ENCODE measurements at places on chromosomes 2 and 18.

DNA sequence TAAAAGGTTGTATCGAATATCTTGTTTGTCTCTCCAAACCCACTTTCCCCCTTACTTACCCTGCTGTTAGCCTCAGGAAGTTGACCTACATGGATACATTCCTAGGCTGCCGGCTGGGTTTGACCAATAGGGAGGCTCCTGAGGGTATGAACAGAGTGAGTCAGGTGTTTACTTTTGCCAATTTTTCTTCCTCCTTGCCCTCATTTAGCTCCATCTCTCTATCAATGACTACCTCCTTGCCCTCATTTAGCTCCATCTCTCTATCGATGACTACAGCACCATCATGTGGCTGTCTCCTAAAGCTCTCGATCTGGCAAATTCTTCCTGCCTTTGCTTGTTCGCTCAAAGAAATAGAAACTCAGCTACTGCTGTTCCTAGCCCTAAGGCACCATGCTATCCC is 571.9 kb upstream of the CRIM1 start:
- peak; percentile 7 for DNase-seq

DNA sequence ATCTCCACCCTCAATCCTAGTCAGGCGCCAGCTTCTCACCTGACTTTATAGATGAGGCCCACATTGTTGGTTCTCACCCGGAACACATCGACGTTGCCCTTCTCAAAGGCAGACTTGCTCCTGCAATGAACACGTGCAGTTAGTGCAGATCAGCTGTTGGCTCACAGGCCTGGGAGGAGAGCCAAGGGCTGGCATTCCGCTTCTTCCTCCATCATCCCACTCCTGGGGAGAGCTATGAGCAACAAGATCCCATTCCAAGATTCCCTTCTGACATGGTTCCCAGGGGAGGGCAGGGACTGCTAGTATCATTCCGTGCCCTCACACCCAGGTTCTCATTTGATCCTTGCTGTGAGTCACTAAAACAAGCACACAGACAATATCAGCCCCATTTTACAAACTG is 15.1 kb downstream of the LOXHD1 start:
- DNase-seq, result no peak

DNA sequence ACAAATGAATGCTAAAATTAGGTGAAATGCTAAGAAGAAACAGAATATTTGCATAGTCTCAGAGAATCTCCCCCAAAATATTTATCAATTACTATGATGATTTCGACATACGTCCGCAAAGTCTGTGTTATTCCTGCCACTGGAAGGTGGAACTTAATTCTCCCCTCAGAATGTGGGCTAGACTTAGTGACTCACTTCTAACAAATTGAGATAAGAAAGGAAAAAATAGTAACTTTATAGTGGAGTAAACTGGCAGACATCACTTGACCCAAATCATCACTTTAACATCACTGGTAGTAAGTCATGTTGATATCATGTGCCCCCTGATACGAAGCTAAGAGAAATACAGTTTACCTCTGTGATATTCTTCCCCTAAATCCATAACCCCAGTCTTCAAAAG is 23.5 kb downstream of the HADHB start:
- DNase-seq, result no peak

DNA sequence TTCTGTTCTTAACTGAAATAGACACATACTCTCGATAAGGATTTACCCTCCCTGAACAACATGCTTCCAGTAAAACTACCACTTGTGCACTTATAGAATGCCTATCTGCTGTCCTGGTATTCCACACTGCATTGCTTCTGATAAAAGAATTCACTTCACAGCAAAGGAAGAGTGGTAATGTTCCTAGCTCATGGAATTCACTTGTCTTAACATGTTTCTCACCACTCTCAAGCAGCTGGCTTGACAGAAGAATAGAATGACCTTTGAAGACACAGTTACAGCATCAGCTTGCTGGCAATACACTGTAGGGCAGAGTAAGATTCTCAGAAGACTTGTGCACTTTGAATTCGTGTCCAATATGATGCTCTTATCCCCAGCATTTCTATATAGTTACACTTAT is 524.1 kb upstream of the CNTNAP5 start:
- DNase-seq, result no peak

- DNase-seq, result no peak
Observed at GRCh38 chr2:136212426-136213378, 94.8 kb upstream of the CXCR4 start.

DNA sequence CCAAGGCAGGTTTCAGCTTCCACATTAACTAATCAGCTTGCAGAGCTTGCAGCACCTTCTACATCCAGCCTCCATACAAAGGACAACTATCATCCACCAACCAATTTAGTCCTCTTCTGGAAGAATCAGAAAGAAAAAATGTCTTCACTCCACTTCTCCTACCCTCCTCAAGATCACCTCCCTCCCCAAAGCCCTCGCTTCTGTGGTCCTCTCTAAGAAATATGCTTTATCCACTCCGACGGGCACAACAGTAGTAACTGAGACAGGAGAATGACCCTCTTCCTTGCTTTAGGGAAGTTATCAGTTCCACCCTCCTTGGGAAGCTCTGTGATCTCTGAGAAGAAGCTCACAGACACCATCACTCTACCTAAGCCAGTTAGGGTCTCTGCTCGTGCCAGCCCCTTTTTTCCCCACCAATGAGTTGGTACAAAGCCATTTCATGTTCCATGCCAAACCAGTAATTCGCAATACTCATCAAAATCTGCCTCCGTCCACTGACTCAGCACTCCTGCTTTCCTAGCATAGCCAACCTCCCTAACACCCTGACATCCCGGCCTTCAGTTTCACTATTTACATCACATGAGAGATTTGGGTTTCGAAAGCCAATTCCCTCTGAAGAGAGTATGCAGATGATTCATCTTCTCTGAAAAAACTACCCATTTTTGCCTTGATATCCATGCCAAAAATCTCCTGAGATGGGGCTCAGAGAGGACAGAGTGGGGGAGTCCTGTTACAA is 114.1 kb upstream of the PKDCC start:
- DNase-seq, result peak; percentile 40

DNA sequence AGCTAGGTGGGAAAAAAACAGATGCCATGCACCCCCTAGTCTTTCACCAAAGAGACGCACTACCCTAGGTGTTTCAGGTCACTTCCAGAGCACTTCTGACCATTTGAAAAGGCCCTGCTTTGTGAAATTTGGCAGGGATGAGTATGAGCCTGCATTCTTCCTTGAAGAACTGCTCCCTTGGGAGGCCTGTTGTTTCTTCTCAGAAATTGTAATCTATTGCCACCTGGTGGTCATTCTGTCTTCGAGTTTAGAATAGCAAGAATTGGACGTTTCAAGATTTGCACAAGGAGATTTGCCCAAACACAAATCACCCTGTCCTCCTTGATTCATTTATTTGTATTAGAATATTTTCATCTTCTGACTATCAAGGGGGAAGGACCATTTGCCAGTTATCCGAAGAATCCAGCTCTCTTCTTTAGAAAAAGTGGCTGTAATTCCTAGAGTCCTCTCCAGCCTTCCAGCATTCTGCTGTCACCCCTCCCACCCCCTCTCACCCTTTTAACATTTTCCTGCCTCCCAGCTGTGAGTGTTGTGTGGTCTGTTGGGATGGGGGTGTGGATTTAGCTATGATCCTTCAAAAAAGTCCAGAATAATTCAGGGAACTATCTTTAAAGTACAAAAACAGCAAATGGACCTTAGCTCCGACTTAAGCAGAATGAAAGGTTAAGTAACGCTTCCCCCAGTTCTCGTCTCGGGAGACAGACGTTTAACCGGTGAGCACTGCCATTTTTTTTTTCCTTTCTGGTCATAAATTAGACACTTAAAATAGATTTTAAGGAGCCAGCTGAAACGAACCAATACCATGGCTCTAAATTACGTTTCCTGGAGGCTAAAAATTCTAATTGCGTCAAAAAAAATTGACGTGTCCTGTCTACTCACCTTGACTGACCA is 3.7 kb upstream of the GAD1 start:
- peak; percentile 41 for DNase-seq

GRCh38 chr2:44479127-44479887 is 117.6 kb downstream of the CAMKMT start:
- DNase-seq, result peak; percentile 66

DNA sequence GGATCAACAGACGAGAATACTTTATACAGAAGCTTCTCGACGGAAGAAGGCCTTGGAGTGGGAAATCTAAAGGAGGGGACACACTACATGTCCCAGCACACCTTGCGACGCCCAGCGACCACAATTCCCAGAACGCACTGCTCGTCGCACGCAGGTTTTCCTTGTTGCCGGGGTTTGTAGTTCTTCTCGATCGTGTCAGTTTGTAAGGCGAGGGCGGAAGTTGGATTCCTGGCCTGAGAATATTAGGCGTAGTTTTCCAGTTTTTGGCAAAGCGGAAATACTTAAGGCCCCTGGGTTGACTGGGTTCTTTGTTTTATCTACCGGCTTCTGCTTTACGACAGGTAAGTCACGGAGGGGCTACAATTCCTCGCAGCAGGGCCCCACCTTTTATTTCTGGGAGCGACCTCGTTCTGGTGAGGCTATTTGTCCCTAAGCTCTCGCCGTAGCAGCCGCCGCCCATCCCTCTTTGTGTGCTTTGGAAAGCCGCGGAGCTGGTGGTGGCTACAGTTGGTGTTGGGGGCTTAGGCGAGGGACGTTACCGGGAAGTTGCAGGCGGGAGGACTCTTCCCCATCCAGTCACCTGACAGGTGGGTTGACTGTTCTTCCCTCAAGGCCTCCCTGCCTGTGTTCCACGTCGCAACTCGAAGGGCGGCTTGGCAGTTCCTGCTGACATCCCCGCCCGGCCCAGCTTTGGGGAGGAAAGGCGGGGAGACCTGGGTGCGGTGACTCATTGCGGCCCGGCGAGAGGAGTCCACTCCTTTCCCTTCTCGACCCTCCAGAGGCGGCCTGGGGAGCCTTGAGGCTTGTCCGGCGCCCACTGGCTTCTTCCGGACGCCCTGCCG is at the start of gene DYNC1I2:
Gene DYNC1I2, plus strand, starts transcription at position 183 of the 842 bp plus-strand sequence. CDS start 2,687 bp downstream, outside the sequence.
- DNase-seq, result peak; percentile 74

DNA sequence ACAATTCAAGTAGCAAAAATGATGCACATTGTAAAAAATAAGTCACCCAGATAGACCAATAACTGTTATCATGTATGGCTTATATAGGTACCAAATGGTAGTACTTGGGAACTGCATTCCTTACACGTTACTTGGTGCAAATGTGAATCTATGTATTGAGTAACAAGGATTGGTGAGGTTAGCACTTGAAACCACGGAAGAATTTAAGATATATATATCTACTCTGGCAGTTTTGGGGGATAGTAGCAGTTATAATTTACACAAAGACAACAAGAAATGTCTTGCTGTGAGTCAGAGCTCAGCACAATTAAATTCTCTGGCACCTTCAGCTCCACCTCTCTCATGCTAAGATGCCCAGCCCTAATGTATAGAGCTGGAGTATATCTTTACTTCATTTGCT is 359.4 kb upstream of the RAB12 start:
- DNase-seq, result no peak

GRCh38 chr18:48297139-48297538 is 112.0 kb downstream of the ZBTB7C start:
- no peak for DNase-seq

- no peak for DNase-seq
Observed at GRCh38 chr18:75317703-75318102, 107.1 kb downstream of the TSHZ1 start.

DNA sequence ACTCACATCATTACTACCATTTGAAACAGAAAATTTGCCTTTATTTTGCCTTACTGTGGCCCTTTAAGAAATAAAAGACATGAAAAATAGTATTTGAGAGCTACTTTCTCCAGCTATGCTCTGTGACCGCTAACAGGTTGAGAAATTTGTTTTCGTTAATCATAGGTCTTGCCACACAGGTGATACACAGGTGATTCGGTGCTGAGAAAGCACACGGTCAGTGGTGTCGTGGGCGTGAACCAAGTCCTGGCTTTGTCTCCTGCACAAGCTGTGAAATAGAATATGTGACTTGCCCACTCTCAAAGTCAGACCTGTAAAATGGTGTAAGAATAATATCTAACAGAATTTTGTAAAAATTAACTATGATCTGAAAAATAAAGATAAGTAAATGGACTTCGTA is 155.3 kb upstream of the SLC39A10 start:
- no peak for DNase-seq

DNA sequence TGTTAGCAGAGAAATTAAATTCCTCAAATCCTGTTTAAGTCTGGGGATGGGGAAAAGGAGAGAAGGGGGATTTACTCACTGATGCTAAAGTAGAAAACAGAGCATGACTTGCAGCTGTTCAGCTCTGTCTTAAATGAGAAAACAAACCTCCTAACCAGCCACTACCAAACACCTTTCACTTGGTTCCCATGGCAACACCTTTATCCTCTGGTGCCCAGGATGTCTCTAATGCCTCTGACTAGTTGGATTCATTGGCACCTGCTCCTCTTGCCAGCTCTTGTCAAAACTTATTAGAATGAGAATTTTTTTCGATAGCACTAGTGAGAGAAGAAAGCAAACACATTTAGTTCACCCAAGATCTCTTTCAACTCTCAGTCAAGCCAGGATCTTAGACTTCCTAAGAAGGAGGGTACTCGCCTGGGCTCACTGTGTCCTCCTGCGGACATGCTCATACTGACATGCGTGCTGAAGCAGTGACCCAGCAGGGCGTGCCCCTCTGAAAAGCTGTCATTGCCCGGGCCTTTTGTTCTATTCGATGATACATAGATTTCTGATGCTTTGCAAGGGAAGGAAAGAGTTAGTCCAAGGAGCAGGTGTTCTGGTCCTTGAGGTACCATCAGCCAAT is 656.0 kb upstream of the CELF4 start:
- DNase-seq, result no peak

- no peak for DNase-seq
Observed at GRCh38 chr2:19158896-19159295, 199.5 kb downstream of the OSR1 start.

DNA sequence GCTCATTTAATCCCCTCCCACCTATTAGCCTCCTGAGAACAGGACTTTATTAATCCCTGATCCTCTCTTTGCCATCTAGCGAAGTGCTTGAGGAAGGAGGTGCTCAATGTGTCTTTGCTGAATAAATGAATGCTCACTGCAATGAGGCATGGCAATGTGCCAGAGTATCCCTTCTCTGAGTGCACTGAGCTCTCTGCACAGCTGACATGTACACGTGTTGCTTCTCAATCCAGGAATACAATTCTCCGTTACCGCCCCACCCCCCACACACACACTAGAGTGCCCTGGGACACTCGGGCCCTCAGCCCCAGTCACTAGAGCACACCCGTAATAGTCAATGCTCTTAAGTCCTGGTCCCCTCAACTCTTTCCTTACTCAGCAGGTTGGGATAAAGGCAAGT is 41.4 kb downstream of the FAM178B start:
- DNase-seq, result no peak

GRCh38 chr2:30422444-30423040 is 24.5 kb upstream of the LCLAT1 start:
- DNase-seq, result peak; percentile 39
